Spinal cord (tissue), 10 donors: ENCODE measurements at places on chromosomes 16 and 17. TPM values are rescaled to one million over a fixed set of nuclear protein-coding genes. Genes with fewer than 3 reads are reported as not detected.

SPATA32 gene
- total RNA-seq, result 0.20 TPM

GRCh38 chr17:60959011-60959410, 281.4 kb downstream of the BCAS3 start:
- DNase-seq, result no peak

- no peak for DNase-seq
Measured at GRCh38 chr17:48523010-48523409, 7.8 kb downstream of the HOXB1 start.

- DNase-seq, result no peak
Measured at GRCh38 chr16:7167626-7168025, 165.0 kb upstream of the RBFOX1 start.

GRCh38 chr17:1183171-1183873, 3.5 kb upstream of the ABR start:
- no peak for DNase-seq
